ENCODE measurements at places on chromosomes 1 and 21.

- DNase-seq = no peak
Measured at GRCh38 chr21:14547834-14548513, 1.9 kb upstream of the SAMSN1 start.

DNA sequence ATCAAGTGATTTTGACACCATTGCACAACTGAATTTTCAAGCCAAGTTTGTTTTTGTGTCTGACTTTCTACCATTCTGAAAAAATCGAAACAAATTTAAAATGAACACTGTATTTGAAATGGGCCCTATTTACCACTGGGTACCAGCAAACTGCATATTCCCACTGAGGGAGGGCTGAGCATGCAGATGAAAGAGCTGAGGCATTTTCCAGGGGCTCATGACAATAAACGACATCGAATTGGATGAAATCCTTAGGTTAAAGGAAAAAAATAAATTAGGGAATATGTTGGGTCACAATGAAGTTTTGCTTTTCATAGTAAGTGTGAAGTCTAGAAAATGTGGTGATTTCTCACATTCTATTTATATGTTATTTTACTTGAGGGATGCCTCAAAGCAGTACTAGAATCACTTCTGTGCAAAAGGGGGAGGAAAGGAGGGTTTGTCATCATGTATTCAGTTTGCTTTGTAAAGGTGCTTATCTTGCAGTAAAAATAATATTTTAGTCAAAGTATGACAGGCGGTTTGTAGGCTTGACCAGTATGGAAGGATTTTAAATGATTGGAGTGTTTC is 11.2 kb downstream of the ZBTB18 start:
- no peak for DNase-seq

GRCh38 chr1:240722788-240723187 is 110.8 kb upstream of the GREM2 start:
- no peak for DNase-seq

- DNase-seq = no peak
Measured at GRCh38 chr1:160891474-160891873, 6.5 kb upstream of the ITLN1 start.

DNA sequence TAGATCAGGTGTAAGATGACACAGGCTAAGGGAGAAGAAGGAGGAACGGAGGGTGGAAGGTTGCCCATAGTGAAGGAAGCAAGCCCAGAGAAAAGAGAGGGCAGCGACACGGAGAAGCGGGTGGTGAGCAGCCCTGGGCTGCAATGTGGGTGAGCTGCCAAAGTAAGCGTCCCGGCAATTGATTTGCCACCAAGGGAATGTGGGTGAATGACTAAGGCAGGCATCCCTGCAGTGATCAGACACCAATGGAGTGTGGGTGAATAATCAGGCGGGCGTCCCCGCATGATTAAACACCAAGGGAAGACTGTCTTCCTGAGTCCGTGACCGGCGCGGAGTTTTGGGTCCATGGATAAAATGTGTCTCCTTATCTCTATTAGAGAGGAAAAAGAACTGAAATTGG is 79.6 kb downstream of the UCHL5 start:
- DNase-seq = no peak

GRCh38 chr1:230883967-230884366 is 15.6 kb upstream of the C1orf198 start:
- no peak for DNase-seq

DNA sequence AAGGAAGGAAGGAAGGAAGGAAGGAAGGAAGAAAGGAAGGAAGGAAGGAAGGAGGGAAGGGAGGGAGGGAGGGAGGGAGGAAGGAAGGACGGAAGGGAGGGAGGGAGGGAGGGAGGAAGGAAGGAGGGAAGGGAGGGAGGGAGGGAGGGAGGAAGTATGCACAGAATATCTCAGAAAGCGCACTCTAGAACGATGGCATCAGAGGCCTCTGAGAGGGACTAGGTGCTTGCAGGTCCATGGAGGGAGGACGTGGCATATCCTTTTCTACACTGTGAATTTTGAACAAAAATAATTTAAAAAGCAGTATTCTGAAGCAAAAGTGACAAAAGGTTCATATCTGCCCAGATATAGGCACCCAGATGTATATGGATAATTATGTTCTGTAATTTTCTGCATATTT is 65.5 kb downstream of the SYF2 start:
- no peak for DNase-seq

DNA sequence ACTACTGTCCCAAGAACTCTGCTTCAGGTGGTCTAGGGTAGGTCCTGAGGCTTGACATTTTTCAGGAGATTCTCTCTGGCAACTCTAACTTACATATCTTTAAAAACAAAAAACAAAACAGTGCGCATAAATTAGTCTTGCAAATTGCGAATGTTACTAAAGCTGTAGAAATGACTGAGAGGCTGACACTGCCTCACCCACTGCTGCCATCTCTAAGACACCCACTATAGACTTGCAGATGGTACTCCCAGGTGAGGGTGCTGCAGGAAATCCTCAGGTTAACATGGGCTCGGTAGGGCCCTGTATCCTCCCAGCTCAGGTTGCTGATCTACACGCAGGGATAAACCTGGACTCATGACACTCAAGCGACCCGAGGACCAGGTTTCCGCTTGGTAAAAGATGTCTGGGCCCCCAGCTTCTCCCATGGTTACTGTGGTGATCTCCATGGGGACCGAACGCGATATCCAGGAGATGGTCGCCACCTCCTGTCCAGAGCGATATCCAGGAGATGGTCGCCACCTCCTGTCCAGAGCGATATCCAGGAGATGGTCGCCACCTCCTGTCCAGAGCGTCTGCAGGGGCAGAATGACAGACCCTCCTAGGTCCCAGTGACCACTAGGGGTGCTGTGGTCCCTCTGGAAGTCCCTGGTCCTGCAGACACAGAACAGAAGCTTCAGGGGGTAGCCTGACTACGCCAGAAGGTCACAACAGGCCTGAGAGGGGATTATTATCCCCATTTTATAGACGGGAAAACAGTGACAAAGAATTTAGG is 16.2 kb upstream of the LY9 start:
- DNase-seq = peak; percentile 21

- no peak for DNase-seq
Measured at GRCh38 chr1:81042225-81042624, 758.5 kb upstream of the ADGRL2 start.

DNA sequence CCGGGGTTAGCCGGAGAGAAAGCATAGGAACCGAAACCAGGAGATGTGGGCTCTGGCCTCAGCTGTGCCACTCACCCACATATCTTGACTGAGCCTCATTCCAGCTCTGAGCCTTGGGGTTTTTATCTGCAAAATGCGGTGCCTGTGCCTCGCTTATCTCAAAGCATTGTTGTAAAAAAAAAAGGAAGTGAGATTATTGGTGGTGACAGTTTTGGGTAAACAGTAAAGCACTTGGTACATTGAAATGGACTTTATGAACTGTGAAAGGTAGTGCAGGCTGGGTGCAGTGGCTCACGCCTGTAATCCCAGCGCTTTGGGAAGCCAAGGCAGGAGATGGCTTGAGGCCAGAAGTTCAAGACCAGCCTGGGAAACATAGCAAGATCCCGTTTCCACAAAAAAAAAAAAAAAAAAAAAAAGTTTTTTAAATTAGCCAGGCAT is 3.8 kb downstream of the PTAFR start:
- no peak for DNase-seq

GRCh38 chr1:69706473-69706872 is 138.8 kb downstream of the LRRC7 start:
- no peak for DNase-seq

DNA sequence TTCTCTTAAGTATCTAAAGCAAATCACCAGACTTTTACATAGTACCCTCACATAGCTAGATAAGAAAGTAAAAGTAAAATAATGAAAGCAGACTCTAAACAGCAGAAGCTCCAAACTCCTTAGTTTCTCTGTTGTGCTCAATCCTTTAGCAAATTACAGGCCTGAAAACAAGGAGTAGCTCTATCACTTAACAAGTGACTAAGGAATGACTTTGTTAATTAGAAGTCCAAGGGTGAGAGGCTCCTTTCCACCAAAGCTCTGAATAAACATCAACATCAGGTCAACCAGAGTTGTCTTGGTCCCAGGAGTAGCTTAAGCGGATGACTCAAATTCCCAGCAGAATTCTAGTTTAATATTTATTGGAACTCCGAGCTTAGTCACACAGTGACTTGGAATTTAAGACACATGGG is 5.9 kb downstream of the NRIP1 start:
- DNase-seq = no peak

- DNase-seq = peak; percentile 3
Measured at GRCh38 chr1:40078512-40079333, 18.3 kb downstream of the PPT1 start.

DNA sequence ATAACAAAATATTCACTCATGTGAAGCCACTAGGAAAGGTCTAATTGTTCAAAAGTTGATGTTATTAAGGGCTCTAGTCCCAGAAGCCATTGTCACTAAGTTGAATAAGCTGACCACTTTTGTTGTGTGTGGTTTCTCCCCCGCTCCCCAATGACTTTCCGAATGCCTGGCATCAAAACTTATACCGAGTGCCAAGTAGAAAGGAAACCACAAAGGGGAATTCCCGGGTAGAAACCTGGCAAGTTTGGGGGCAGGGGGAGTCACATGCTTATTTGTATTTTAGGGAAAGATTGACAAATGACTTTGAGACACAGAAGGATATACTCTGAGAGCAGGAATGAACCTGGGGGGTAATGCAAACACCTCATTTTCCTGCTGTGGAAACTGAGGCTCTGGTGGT is 154.1 kb downstream of the TGFBR3 start:
- no peak for DNase-seq

DNA sequence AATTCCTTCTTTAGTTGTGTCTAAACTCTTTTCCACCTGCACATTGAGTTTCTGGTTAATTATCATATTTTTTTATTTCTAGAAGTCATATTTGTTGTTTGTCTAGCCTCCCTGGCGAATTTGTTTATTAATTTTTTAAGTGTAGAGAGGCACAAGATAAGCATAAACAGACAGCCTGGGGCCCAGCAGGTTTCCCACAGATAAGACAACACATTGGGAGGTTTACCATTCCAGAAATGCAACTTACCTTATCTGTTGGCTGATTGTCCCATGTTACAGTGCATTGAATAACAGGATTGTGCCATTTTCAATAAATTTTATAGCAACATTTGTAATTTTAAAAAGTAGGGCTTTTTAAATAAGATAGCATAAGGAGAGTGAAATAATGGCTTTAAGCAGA is 34.9 kb downstream of the COG2 start:
- no peak for DNase-seq

GRCh38 chr1:89201106-89201794 is 2.5 kb upstream of the GBP4 start:
- no peak for DNase-seq

- no peak for DNase-seq
Measured at GRCh38 chr1:213287987-213288386, 236.9 kb downstream of the RPS6KC1 start.

DNA sequence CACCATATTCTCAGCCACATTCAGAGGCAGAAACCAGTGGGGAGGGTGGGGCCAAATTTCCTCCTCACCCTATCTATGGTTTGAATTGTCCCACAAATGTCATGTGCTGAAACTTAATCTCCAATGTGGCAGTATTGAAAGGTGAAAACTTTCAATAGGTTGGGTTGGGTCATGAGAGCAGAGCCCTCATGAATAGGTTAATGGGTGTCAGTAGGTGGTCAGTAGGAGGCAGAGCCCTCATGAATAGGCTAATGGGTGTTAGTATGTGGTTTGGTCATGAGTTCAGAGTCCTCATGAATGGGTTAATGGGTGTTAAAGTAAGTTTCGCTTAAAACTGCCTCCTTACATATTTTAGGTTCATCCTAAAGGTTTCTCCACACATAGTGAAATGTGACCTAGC is 170.0 kb downstream of the FCRL5 start:
- no peak for DNase-seq

DNA sequence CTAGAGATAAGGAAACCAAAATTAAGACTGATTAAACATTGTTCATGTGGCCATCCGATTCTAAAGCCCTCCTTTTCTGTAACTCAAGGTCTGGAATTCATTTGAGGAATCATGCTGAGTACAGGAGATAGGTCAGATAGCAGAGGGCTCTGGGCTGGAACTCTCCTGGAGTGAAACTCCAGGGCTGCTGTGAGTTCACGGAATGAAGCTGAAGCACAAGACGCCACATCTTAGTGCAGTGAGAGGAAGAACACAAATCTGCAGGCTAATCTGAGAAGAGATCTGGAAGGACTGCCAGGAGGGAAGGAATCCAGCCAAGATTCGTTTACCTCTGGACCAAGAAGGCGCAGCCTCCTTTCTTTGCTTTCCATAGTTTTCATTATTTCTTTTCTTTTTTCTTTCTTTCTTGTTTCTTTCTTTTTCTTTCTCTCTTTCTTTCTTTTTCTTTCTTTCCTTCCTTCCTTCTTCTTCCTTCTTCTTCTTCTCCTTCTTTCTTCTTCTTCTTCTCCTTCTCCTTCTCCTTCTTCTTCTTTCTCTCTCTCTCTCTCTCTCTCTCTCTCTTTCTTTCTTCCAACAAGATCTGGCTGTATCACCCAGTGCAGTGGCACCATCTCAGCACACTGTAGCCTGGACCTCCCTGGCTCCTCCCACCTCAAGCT is 74.8 kb upstream of the ATP1B1 start:
- DNase-seq = no peak

All from activated CD4-positive, CD25-positive, alpha-beta regulatory T cell (primary cell).